CD4-positive, alpha-beta T cell treated with Interleukin-4 for 1 hour (primary cell): ENCODE measurements at places on chromosomes 11 and 22.

DNA sequence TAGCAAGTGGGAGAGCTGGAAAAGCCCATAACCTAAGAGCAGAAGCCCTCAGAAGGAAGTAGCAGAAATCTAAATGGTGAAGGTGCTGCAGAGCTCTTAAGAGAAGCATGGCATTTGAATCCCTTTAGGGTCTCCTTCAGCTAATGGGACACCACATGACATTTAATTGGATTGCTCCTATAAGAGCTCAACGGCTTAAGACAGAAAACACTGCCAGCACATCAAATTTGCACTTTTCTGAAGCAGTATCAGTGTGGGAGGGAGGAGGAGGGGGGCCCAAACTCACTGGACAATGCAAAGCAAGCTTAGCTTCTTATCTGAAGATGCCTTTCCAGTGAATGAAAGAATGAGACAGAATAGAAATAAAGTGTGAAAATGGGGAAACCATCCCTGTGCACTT lies 287.9 kb upstream of the MTNR1B start:
- no peak for DNase-seq

- DNase-seq, result no peak
Measured at GRCh38 chr11:123547180-123547579, 107.2 kb downstream of the SCN3B start.

- no peak for DNase-seq
Measured at GRCh38 chr22:27800250-27801201, 1.0 kb downstream of the MN1 start.

- DNase-seq, result no peak
Measured at GRCh38 chr11:1896923-1897322, 5.2 kb upstream of the PRR33 start.

DNA sequence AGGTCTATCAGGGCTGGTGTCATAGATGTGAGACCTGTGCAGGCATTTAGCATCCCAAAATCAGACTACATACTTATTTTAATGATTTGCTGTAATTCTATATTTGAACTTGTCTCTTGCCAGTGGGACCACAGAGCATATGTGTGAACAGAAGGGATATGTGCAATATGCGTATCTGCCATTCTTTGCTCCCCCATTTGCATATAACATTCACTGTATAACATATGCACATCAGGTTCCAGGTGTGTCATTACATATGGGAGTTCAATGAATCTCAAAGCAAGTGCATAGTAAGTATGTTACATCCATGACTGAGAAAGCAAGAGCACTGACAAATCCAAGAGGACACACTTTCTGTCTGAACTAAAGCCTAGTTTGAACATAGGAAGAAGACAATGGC lies 1115.1 kb upstream of the CNTN5 start:
- DNase-seq, result no peak

- DNase-seq, result no peak
Measured at GRCh38 chr11:130830566-130830965, 85.7 kb downstream of the SNX19 start.

- DNase-seq, result no peak
Measured at GRCh38 chr11:3220521-3221407, 2.2 kb upstream of the MRGPRG start.

DNA sequence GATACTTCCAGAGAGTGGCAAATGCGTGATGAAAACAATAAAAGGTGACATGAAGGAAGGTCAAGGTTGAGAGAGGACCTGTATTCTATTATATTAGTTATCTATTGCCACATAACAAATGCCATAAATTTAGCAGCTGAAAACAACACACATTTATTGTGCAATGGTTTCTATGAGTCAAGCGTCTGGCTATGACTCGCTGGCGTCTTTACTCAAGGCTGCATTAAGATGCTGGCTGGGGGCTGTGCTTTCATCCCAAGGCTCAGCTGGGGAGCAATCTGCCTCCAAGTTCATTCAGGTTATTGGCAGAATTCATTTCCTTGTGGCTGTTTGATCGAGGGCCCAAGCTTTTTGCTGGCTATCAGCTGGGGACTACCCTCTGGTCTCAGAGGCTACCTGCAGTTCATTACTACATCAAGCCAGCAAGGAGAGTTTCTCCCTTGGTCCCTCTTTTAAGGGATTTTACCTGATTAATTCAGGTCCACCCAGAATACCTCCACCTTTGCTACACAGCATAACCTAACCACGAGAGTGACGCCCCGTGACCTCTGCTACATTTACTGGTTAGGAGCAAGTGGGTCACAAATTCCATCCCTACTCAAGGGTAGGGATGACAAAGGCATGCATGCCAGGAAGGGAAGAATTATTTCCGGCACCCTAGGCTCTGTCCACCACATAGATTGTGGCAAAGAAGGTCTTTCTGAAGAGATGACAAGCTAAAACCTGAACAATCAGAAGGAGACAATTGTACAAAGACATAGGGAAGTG lies 549.1 kb downstream of the MN1 start:
- DNase-seq, result no peak

- DNase-seq, result no peak
Measured at GRCh38 chr22:48968201-48968959, 859.3 kb downstream of the BRD1 start.

GRCh38 chr11:26276798-26277424 lies 55.0 kb upstream of the ANO3 start:
- DNase-seq, result peak; percentile 24

DNA sequence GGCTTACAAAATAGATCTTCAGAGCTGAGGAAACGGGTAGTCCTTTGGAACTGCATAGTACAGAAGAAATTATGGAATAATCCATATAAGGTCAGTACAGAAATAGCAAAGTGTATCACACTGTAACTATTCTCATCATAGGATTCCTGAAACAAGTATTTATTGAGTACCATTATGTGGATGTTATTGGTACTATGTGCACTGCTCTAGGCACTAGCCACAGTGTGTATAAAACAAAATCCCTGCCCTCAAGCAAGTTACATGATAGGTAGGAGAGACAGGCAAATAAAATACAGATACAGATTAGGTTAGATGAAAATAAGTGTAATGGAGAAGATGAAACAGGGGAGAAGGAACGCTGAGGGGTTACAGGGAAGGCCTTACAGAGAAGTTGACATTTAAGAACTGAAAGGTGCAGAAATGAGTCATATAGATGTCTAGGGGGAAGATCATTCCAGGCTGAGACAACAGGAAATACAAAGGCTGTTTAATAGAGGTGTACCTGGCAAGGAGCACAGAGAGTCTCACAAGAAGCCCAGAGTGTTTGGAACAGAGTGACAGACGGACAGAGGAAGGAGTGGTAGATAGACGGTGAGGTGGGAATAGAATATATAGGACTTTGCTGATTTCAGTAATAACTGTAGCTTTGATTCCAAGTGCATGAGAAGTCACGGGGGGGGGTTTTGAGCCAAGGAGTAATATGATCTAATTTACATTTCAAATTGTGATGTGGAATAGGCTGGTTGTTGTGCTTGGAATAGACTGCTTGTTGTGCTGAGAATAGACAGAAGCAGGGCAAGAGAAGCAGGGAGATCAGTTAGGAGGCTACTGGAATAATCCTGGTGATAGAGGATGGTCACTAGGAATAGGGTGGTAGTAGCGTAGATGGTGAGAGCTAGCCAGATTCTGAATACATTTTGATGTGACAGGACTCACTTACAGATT lies 13.7 kb downstream of the RNF141 start:
- DNase-seq, result no peak

DNA sequence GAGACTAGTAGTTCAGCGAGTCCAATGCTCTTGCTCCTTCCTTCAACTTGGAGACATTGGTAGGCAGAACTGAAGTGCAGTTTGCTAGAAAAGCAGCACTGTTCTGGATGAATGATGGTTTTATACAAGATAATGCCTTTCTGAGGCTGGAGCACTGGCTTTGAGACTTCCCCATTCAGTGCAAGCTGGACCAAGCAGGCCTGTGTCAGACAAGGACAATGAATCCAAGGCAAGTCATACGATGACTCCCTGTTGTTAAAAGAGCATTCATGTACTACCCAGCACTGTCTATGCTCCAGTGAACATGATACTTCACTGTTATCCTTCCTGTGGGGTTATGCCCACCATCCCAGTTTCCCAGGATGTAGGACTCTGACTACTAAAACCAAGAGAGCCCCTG lies 242.3 kb upstream of the RAG2 start:
- DNase-seq, result no peak

DNA sequence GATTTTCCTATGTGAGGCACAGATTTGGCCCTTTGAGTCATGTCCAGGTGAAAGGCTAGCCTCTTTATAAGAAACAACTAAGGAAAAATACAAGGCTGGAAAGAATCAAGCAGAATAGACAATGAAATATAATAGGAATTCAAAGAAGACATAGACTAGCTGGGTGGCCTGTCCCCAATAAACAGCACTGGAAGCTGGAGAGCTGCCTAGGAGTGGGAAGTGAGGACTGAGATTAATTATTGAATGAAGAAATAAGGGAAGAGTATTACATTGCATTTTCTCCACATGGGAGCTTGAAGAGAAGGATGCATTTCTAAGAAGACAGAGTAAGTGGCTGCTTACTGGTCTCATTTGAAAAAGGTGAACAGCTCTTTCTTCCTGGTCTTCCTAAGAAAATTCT lies 100.0 kb downstream of the CCDC34 start:
- no peak for DNase-seq

DNA sequence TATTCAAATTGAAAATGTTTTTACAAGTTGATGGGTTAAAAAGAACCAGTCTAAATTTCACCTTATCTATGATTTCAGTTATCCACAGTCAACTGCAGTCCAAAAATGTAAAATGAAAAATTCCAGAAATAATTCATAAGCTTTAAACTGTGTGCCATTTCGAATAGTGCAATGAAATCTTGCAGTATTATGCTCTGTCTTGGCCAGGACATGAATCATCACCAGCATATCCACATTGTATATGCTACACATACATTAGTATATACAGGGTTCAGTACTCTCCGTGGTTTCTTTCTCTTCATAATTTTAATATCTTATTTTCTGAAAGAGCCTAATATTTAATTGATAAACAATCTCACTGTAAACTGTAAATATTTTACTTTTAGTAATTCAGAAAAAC lies 45.9 kb downstream of the ARHGAP32 start:
- DNase-seq, result no peak

DNA sequence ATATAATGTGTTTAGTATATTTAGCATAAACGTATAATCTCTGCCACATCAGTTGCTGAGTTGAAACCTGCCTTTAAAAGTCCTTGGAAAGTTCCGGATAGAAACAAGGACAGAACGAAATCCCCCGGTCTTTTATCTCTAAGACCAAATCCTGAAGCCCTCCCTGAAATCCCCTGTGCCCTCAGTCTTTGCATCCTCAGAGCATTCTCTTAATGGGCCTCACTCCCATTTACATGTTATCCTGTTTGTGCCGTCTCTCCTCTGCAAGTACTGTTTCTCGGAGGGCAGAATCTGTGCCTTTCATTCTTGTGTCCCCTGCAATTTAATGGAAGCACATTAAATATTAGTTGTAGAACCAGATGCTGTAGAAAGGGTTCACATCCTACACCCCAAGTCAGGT lies 56.0 kb downstream of the ZNRF3 start:
- no peak for DNase-seq

GRCh38 chr22:41752011-41752970 lies 48.2 kb upstream of the CCDC134 start:
- DNase-seq, result no peak

DNA sequence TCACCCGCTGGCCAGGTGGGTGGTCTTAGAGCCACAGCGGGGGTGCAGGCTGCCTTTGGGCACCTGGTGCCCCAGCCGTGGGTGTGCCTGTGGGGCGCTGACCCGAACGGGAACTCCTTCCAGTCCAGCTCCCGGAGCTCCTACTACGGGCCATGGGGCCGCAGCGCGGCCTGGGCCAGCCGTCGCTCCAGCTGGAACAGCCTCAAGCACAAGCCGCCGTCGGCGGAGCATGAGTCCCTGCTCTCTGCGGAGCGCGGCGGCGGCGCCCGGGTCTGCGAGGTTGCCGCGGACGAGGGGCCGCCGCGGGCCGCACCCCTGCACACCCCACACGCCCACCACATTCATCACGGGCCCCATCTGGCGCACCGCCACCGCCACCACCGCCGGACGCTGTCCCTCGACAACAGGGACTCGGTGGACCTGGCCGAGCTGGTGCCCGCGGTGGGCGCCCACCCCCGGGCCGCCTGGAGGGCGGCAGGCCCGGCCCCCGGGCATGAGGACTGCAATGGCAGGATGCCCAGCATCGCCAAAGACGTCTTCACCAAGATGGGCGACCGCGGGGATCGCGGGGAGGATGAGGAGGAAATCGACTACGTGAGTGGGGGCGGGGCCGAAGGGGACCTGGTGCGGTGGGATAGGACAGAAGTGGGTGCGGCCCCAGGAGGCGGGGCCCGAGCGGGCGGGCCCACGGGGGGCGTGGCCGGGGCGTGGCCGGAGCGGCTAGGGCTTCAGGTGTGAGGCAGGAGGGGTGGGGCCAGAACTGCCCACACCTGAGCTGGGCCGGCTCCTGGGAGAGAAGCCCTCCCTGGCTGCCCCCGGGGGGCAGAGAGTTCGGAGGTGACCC lies 91.5 kb downstream of the CACNA1I start:
- peak; percentile 90 for DNase-seq

DNA sequence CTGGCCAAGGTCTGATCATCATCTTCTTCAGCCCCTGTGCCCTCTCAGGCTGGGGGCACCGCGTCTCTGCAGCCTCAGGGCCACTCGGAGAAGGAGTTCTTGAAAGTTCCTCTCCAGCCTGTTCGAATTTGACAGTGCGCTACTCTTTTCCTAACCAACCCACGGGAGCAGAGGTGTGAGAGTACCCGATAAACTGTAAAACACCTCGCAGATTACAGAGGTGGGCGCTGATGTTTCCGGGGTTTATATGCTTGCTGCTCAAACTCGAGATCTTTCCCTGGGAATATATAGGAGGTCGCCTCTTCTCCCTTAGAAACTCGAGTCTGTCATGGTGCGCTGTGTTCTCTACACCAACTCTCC lies 515 bp downstream of the CTR9 start:
- no peak for DNase-seq

GRCh38 chr11:3775736-3776406 lies 21.5 kb downstream of the NUP98 start:
- no peak for DNase-seq

DNA sequence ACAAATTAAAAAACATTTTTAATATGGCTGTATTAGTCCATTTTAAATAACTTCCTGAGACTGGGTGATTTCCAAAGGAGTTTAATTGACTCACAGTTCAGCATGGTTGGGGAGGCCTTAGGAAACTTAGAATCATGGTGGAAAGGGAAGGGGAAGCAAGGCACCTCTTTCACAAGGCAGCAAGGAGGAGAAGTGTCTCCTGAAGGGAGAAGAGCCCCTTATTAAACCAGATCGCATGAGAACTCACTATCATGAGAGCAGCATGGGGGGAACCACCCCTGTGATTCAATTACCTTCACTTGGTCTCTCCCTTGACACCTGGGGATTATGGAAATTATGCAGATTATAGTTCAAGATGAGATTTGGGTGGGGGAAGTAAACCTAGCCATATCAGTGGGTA lies 488.6 kb downstream of the ETS1 start:
- DNase-seq, result no peak

GRCh38 chr11:85595285-85595884 lies 31.8 kb downstream of the DLG2 start:
- DNase-seq, result no peak

GRCh38 chr11:92861634-92862033 lies 107.8 kb upstream of the MTNR1B start:
- no peak for DNase-seq

DNA sequence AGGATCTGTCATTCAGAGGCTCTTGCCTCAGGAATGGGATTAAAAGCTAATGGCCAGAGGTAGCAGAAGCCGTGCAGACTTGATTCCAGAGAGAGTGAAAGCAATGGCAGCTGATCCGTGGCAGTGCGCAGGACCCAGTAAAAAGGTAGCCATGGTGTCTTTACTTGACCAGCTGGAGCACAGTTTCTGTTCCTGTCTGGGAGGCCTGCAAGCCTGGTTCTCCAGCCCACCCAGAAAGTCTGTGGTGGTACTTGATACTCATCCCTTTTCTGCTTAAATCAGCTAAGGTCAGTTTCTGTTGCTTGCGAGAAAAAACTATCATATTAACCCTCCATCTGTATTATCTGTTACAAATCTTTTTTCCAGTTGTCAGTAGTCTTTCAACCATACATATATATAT lies 86.7 kb downstream of the RPS6KA4 start:
- DNase-seq, result no peak
